ENCODE measurements at places on chromosomes 6 and 20.

DNA sequence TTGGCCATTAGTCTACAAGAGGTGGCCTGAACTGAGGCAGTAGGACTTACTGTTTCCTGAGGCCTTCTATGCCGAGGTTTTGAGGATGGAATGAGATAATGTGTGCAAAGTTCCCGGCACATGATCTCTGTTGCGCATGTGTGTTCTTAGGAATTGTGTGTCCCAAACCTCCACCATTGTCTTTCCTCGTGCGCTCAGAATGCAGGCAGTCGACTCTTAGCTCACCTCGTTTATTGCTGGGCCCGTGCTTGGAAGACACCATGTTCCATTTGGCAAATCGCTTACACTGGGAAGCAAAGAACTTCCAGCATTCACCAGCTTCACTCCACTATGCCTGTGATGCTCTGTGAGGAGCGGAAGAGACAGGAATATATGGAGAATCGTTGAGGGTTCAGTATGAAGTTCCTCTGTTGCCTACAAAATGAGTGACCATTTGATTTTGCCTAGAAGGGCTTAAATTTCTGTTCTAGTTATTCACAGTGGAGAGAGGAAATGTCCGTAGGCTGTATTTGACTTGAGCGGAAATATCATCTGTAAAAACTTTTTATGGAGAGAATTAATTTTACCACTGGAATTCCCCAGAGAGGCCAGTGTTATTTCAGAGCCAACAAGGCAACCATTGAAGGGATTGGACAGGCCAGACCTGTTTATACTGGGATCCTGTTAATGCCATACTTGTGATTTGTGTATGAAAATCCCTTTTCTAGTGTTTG is 75.7 kb upstream of the CLDN20 start:
- no peak for DNase-seq

DNA sequence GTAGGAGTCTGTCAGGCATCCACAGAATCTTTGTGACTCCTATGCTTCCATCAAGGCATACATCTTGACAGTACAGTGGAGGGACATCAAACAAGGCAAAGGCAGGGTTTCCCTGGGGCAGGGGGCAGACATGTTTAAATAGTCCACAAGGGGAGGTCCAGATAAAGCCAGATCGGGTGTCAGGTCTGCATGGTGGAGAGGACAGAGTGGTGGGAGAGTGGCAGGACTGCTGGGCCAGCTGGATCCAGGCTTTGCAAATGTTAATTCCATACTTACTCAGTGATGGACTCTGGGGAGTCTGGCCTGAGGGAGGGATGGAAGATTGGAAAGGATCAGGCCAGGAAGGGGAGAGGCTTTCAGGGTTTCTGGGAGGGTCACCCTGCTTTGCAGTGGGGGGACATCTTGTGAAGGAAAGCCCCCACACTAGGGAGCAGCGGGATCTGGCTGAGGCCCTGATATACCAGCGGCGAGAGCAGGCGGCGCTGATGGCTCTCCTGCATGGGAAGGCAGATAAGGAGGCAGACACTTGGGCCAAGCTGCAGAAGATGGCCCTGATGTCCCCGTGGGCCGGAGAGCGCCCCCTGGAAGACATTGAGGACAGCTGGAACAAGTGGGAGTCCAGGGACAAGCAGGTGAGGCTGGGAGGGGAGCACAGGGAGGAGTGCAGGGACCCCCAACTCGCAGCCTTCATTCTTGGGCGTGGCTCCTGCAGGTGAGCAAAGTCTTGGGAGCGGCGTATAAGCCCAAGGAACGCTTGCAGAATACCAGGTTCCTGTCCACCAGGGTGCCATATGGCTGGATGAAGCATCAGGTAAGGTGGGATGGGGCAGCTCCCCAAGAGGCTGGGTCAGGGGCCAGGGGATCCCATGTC is 44.6 kb downstream of the SUN5 start:
- no peak for DNase-seq

- no peak for DNase-seq
These were observed 585.3 kb upstream of the FLRT3 start for GRCh38 chr20:14922503-14923267.

DNA sequence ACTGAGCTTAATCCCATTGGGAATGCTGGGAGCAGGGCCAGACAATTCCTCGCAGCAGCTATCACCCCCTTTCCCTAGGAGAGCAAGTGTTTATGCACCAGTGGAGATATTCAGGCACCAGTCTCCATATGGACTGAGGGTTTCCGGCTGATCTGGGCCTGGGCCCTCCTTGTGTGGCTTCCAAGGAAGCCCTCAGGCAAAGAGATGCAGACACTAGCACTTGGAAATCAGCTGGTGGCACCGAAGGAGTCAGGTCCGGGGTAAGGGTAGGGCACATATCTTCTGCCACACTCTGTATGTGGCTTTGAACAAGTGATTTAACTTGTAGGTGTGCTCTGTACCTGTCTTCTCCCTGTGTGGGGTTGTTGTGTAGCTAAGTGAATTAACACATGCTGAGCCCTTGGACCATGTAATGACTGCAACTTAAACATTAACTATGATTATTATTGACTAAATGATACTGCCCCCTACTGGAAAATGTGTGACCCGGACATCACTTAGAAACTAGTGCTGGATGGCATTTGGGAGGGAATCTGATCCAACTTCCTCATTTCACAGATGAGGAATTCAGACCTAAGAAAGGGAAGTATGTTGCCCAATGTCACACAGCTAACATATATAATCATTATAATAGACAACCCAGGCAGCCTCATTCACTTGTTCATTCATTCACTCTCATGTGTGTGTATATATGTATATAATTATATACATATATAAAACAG is 19.3 kb upstream of the WFDC2 start:
- DNase-seq, result peak; percentile 10

- peak; percentile 40 for DNase-seq
These were observed 13.8 kb upstream of the GTF3C6 start for GRCh38 chr6:110944681-110945151.

GRCh38 chr6:45966340-45966739 is 49.3 kb downstream of the CLIC5 start:
- no peak for DNase-seq

GRCh38 chr6:166998256-166999144 is 697 bp upstream of the CEP43 start:
- DNase-seq, result no peak

GRCh38 chr6:100440935-100441334 is 23.8 kb downstream of the SIM1 start:
- no peak for DNase-seq

DNA sequence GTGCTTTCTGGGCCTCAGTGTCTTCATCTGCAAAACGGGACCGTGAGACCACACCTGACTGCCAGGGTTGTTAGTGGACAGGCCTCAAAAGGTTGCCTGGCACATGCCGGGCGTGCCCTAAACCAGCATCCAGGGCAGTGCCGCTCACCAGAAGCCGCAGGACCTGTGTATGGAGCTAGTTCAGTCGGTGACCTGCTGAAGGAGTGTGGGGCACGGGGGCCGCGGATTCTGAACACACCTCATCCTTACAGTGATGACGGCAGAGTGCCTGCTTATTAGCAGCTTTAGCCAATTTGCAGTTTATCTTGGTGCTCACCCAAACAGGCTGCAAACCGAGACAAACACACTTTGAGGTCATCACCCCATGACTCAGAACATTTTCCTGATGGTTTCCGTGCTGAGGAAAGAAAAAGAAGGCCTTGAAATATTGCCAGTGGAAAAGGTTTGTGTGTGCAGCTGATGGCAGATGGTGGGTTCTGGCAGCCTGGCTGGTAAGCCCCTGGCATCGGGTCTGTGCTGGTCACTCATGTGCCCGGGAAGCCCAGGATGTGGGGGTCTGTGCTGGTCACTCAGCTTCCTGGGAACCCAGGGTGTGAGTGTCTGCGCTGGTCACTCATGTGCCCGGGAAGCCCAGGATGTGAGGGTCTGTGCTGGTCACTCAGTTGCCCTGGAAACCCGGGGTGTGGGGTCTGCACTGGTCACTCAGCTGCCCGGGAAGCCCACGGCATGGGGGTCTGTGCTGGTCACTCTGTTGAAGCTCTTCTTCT is 153.8 kb downstream of the ERMARD start:
- DNase-seq, result no peak

- no peak for DNase-seq
These were observed 75.3 kb downstream of the REV3L start for GRCh38 chr6:111407686-111408085.

DNA sequence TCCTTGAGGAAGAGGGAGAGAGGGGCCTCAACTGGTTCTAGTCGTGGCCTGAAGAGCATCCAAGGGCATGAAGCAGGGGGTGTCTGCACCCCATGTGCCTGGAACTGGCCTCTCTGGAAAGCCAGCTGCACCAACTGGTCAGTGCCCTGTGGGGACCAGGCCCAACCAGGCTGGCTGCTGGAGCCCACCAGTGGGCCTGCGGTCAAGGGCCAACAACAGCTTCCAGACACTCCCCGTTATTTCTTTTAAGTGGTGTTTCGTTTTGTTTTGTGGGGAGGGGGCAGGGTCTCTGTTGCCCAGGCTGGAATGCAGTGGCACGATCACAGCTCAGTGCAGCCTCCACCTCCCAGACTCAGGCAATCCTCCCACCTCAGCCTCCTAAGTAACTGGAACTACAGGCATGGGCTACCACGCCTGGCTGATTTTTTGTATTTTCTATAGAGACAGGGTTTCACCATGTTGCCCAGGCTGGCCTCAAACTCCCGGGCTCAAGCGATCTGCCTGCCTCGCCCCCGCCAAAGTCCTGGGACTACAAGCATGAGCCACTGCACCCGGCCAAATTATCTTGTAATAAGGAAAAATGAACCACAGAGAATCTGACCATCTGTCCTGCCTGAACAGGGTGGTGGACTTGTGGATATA is 11.9 kb upstream of the C20orf144 start:
- DNase-seq, result no peak

DNA sequence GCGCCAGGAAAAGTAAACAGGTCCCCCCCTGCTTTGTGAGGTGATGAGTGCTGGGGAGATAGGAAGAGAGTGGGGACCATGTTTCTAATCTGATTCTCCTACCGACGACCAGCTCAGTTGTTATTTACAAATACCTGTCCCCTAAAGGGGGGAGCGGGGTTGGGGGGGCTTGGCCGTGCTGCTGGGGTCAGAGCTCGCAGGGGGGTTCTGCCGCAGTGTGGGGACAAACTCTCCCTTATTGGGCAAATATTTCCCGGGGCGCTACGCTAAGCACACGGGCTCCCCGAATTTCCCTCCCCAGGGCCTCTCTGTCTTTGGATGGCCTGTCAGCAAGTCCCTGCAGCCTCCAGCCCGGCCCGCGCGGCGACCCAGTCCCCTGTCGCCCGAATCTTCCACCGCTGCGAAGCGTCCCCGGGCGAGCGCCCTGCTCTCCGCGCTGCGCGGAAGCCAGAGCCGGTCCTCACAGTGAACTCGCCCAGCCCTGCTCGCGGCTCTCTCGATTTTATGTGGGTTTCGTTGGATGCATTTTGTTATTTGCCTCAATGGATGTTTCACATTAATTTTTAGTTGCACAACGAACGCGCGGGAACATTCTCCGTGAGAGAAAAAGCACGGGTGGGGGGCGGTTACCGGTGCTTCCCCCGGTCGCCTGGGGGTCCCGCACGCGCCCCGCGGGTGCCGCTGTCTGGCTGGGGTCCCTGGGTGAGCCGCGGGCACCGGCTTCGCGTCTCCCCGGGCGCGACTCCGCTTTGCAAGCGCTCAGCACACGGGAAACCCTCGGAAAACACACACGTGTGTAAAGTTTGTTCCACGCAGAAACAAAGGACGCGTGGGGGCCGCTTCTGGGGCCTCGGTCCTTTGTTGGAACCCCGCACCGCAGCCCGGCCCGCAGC is 1.5 kb upstream of the STX16 start:
- DNase-seq, result no peak

DNA sequence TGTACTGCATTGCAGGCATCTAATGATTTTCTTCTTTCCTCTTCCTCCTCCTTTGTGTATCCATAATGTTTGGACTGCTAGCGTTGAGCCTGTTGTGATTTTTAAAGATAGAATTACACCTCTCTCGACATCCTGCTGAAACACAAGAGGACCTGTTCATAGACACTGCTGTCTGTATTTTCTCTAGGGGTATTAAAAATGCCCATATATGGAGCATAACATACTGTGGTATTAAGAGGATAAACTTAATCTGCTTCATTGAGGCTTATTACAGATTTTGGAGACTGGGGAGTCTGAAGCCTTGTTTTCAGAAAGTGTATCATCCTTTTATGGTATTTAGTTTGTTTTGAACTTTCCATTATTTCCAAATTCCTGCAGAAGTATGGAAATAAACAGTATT is 414.3 kb downstream of the CDKAL1 start:
- DNase-seq, result no peak

DNA sequence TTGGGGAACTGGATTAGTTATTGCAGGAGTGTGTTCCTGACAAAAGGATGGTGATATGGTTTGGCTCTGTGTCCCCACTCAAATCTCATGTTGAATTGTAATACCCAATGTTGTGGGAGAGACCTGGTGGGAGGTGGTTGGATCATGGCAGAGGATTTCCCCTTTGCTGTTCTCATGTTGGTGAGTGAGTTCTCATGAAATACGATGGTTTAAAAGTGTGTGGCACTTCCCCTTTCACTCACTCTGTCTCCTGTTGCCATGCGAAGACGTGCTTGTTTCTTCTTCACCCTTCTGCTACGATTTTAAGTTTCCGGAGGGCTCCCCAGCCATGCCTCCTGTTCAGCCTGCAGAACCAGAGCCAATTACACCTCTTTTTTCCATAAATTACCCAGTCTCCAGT is 16.2 kb upstream of the TREM1 start:
- no peak for DNase-seq

- no peak for DNase-seq
These were observed 73.0 kb downstream of the GFRA4 start for GRCh38 chr20:3590164-3590563.

DNA sequence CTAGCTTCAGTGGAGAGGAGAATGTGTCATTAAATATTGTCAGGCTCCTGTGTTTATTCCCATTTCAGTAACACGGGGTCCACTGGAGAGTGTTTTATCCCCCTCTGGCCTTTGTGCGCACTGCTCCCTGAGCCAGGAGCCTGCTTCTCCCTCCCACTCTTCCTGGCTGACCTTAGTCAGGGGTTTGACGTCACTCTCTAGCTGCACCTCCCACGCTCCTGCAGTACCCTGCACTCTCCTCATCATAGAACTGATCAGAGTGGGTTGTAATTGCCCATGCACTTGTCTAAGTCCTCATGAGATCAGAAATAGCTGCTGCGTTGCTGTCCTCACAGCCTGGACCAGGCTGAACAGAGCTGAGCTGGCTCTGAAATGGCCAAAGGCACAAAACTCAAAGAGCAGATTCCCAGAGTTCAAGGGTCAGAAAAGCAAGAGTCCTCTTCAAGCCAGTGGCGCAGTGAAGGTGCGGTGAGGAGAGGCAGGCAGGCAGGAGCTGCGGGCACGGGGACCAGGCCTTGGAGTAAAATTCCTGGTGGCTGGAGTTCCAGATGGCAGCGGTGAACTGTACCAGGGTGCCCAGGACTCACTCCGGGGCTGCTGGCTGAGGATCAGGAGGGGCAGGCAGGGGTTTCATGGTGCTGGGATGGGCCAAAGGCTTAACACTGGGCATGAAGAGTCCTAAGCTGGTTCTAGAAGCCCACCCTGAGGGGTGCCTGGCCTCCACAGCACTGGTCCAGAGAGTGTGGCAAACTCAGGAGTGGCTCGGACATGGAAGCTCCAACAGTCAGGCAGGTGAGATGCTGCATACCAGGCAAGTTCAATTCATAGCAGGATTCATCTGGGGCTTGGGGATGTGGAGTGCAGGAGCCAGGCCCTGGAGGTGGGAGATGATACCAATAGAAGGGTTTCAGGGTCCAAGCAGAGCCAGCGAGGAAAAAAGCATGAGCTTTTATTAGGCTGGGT is 170.9 kb downstream of the SCP2D1 start:
- no peak for DNase-seq

GRCh38 chr6:169237496-169238134 is 16.0 kb downstream of the THBS2 start:
- DNase-seq, result no peak
